ENCODE measurements at places on chromosomes 4 and X.

GRCh38 chr4:81505726-81506125 is 34.0 kb upstream of the RASGEF1B start:
- DNase-seq, result no peak

DNA sequence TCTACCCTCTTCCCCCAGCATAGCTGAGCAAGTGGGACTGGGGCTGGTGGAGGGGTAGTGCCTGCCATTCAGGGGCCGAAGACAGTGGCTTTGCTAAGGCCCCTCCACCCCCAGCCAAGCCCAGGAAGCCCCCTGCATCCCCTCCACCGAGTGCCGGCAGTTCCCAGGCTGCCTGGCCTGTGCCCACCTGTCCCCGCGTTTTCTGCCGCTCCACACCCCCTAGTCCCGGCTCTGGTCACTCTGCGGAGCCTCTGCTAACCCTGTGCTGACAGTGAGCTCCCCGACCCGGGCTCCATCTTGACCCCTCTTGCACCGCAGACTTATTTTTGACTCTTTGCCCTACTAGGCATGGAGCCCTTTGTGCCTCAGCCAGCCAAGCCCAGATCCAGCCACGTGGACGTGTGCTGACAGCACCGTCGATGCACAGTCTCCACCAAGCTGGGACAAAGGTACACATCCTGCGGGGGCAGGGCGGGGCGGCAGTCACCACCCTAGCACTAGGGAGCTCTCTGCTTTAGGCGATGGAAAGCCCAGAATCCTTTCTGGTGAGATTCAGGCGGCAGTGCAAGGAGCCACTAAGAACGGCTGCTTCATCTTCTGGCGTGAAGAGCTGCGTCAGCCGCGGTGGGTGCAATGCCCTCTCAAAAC is 96.6 kb downstream of the PHKA2 start:
- DNase-seq, result no peak

- no peak for DNase-seq
These were observed 20.2 kb upstream of the RASGEF1B start for GRCh38 chr4:81491943-81492342.

- no peak for DNase-seq
These were observed 153.5 kb downstream of the HHIP start for GRCh38 chr4:144799486-144799885.

DNA sequence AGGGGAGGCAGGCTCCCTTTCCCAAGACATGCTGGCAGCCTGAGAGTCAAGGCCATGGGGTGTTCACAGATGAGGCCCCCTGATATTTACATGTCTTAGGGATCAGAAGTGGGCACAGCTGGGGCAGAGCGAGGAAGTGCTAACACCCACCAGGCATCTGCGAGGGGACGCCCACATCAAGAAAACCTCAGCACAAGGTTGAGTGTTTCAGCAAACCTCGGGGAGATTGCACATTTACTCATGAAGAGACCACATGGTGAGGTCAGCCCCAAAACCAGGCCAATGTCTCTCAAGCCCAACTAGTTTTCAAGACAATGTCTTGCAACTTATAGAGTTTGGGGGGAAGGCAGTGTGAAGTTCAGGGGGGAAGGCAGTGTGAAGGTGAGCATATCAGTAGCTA is 55.2 kb downstream of the CLNK start:
- DNase-seq, result no peak

DNA sequence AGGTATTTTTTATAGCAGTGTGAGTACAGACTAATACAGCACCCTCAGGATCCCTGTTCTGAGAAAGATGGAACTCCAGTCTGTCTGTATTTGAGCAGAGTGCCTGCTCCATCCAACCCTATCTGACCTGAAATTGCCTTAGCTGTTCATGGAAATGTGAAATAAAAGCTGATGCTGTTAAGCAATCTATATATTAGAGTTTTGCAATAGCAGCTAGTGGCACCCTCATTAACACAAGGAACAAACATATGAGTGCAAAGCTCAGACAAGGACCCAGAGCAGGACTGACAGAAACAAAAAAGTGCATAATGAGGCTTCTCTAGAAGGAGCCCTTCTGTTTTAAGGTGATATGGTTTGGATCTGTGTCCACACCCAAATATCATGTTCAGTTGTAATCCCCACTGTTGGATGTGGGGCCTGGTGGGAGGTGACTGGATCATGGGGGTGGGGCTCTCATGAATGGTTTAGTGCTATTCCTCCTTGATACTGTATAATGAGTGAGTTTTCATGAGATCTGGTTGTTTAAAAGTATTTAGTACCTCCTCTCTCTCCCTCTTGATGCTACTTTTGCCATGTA is 272.9 kb upstream of the KLF3 start:
- no peak for DNase-seq

DNA sequence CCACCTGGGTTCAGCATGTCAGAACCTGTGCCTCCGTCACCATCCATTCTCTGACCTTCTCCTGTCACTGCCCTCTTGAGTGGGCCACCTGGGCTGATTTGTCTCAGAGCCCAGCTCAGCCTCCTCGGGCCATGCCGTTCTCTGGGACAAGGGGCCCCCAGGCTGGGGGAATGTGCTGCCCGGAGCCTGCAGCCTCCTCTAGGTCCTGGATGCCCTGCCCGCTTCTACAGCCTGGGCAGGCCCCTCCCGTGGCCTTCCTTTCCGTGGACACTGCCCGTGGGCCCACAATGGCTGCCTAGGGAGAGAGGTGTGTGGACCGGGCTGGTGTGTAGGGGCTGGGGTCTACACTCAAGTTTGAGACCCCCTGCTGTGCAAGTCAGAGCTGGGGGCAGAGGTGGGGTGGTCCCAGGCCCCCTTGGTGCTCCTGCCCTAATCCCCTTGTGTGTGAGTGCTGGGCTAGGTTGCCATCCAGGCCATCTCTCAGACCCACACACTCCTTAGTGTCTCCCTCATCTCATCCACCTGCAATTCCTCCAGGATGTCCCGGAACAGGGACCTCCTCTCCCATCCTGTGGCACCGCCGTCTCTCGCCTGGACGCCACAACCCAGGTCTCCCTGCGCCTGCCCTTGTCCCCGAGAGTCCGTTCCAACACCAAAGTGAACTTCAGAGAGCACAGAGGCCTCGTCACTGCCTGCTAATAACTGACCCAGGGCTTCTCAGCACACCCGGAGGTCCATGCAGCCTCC is 12.4 kb downstream of the PSAPL1 start:
- DNase-seq, result no peak

DNA sequence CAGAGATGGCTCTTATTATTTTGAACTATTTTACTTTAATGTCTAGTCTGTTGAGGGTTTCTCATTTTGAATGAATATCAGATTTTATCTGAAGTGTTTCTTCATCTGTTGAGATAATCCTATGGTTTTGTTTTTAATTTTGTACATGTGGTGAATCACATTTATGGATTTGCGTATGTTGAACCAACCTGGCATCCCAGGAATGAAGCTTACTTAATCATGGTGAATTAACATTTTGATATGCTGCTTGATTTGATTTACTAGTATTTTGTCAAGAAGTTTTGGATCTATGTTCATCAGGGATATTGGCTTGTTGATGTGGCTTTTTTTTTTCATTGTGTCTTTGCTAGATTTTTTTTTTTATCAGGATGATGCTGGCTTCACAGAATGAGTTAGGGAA is 2390.9 kb downstream of the PCDH7 start:
- no peak for DNase-seq

DNA sequence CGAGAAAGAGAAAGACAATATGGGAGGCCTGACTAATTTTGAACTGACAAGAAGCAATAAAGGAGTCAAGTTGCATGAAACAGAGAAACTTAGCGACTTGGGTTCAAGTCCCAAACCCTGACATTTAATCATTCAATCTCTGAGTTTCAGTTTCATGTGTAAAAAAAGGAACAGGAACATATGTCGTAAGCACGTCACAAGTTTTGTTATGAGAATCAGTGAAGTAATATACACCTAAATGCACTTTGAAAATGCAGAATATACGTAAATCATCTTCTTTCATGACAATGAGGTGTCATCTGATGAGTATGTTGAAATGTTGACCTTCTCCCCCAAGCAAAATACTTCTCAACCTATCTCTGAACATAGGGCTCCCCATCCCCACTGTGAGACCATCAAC is 10.4 kb downstream of the ACOT9 start:
- no peak for DNase-seq

GRCh38 chr4:72377491-72378194 is 191.4 kb downstream of the ADAMTS3 start:
- no peak for DNase-seq

DNA sequence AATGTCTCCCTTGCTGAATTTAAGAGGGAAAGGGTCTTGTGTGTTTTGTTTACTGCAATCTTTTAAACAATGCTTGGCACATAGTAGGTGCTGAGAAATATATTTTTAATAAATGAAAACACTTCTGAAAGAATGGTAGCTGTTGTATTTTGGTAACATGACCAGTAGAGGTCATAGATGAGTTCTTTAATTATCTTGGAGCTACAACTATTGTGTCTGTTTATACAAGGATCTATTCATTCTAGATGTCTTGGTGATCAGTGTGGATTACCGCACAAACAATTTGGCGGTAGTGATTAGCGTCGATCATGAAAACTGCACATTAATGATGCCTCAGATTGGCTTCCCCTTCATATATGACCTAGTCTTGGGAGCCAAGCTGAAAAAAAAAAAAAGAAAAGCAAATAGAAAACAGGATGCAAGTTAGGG is 21.4 kb upstream of the SCRG1 start:
- DNase-seq, result no peak

DNA sequence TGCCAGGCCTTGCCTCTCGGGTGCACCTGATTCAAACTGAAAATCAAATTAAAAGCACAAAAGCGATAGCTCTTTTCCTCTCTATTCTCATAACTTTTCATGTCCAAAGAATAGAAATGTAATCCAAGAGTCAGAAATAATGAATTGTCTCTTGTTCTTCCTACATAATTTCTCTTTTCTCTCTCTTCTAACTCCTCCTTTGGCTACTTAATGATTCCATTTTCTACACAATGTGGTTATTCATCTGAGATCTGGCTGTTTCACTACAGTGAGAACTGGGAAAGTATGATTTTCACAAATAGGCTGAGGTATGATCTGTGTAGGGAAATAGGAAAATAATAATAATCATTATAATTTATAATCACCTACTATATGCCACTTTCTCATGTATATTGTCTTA is 703.5 kb downstream of the PDHA2 start:
- DNase-seq, result no peak

DNA sequence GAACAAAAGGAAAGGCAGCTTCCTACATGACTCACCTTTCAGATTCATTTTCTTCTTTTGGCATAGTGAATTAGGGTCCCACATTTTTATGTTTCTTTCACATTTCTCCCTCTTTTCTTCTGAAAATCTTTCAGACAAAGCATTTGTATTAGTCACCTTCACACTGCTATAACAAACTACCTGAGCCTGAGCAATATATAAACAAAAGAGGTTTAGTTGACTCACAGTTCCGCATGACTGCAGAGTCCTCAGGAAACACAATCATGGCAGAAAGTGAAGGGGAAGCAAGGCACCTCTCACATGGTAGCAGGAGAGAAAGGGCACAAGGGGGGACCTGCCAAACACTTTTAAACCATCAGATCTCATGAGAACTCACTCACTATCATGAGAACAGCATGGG is 36.9 kb downstream of the MAGEA9 start:
- DNase-seq, result no peak

GRCh38 chr4:53281438-53281837 is 84.4 kb downstream of the SCFD2 start:
- DNase-seq, result no peak

- DNase-seq, result no peak
These were observed 51.2 kb downstream of the OR13H1 start for GRCh38 chrX:131595120-131595519.

GRCh38 chrX:104803219-104803618 is 237.2 kb downstream of the IL1RAPL2 start:
- DNase-seq, result no peak

DNA sequence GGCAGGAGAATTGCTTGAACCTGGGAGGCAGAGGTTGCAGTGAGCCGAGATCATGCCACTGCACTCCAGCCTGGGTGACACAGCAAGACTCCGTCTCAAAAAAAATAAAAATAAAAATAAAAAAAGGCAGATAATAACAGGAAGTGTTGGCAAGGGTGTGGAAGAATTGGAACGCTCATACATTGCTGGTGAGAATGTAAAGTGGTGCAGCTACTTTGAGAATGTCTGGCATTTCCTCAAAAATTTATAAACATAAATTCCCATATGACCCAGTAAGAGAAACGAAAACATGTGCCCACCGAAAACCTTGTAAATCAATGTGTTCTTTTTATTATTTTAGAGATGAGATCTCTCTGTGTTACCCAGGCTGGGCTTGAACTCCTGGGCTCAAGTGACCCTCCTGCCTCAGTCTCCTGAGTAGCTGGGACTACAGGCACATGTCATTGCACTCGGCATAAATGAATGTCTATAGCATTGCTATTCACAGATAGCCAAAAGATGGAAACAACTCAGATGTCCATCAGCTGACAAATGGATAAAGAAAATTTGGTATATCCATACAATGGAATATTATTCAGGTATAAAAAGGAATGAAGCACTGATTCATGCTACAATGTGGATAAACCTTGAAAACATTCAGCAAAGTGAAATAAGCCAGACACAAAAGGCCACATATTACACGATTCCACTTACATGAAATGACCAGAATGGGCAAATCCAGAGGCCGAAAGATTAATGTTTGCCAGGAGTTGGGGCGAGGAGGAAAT is 63.7 kb upstream of the PLAC1 start:
- no peak for DNase-seq

DNA sequence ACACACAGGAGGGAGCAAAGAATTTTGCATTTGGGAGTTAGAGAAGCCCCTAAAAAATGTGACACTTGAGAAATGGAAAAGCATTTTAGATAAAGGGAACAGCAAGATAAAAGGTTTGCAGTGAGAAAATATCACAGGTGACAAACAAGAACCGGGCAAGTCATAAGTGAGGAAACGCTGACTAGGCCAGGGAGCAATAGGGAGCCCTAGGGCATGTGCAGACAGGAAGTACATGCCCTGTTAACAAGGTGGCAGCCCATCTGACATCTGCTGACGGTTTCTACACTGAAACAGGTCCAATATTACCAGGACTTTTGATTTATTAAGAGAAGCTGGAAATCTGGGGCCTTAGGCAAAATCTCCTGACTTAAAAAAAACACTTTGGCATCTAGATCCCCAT is 4.0 kb upstream of the IL13RA1 start:
- no peak for DNase-seq

- no peak for DNase-seq
These were observed 14.5 kb downstream of the CRMP1 start for GRCh38 chr4:5878359-5878758.

DNA sequence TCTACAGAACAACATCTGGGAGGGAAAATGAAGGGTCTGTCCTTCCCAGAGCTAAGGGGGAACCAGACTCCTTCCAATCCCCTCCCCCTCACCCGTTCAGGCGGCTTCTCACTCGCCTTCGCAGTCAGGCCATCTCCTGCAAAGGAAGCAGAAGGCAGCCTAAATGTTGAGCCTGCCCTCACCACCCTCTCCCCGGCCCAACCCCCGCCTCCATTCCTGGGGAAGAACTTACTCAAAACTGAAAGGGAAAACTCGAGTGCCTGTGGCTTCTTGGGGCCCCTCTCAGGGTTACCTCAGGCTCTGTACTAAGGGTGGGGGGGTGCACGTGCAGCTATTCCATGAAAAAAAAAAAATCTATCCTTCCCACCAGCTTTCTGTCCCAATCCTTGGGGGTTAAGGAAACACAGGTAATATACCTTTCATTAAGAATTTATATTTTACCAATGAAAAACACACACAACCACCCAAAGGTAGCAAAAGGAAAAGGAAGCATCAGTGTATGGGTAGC is 2.4 kb downstream of the ZMYM3 start:
- DNase-seq, result no peak
